ENCODE measurements at places on chromosomes 3 and 15. TPM values are rescaled to one million over a fixed set of nuclear protein-coding genes. Genes with fewer than 3 reads are reported as not detected.
A peak's percentile ranks its signal among the peaks of the same experiment; 100 is the strongest.

EEF1AKMT4 gene
- 3.5 TPM for total RNA-seq

PCYT1A gene
- total RNA-seq = 48.7 TPM

P2RY1 gene
- total RNA-seq = 0.51 TPM

LRRC49 gene
- 3.3 TPM for total RNA-seq

DNA sequence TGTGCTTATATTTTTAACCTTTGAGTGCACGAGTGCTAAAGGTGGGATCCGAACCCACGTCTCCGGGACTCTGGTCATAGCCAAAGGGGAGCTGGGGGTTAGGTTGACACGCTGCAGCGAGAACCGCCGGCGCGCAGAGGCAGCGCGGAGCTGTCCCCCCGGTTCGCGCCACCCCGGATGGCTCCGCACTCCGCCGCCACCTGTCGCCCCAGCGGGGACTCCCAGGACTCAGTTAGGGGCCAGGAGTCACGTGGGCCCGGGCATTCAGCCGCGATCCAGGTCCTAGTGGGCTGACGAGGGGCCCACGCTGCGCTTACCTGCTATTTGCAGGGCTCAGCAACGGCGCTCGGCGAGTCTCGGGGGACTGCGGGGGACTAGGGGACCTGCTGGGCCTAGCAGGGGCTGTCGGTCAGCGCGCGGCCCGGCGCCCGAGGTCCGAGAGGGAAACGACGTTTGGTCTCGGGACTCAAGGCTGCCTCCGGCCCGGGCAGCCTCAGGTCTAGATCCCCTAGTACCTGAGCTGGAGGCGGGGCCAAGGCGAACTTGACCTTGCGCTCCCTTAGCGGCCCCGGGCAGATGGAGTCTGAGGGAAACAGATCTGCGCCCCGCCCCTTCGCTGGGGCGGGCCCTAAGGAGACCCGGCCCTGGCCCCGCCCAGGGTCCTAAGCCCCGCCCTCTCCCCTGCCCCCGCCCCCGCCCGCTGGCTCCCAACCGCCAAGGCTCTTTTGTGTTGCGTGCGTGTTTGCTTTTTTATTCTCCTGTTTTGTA is at the start of gene NMNAT3:
NMNAT3 (minus strand) TSS at position 585 of the 768 bp plus-strand sequence. CDS start 50,248 bp downstream, outside the sequence.
- peak; percentile 11 for DNase-seq

GRCh38 chr3:196513697-196514349 is 1.3 kb downstream of the SMCO1 start:
- no peak for DNase-seq

All from dermis microvascular lymphatic vessel endothelial cell (primary cell).